ENCODE measurements at places on chromosomes 16 and 17.
A peak's percentile ranks its signal among the peaks of the same experiment; 100 is the strongest.

- DNase-seq, result no peak
Measured at GRCh38 chr17:77641718-77642117, 316.8 kb upstream of the TNRC6C start.

DNA sequence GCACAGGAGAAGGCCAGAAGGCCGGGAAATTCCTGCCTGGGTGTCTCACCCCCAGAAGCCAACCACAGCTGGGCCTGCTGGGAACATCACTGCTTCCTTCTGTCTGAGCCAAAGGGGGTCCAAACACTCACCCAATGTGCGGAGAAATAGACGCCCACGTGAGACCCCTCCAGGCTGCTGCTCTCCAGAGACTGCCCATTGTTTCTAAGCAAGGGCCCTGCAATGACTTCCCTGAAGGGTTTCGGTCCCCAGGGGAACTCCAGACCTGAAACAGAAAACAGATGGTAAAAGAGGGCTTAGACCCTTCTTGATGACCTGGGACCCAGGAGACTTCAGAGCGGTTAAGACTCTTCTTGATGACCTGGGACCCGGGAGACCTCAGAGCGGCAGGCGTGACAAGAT is 41.3 kb downstream of the MRM3 start:
- peak; percentile 49 for DNase-seq

- DNase-seq, result no peak
Measured at GRCh38 chr17:31579265-31579664, 187.8 kb downstream of the RAB11FIP4 start.

DNA sequence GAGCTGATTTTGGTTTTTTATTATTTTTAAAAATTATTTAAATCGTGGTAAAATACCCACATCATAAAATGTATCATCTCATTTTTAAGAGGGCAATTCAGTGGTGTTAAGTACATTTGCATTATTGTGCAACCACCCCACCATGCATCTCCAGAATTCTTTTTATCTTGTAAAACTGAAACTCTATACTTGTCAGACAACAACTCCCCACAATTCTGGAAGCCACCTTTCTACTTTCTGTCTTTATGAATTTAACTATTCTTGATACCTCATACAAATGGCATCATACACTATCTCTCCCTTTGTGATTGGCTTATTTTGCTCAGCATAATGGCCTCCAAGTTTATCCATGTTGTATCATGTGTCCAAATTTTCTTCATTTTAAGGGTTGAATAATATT is 97.9 kb downstream of the HS3ST3B1 start:
- no peak for DNase-seq

DNA sequence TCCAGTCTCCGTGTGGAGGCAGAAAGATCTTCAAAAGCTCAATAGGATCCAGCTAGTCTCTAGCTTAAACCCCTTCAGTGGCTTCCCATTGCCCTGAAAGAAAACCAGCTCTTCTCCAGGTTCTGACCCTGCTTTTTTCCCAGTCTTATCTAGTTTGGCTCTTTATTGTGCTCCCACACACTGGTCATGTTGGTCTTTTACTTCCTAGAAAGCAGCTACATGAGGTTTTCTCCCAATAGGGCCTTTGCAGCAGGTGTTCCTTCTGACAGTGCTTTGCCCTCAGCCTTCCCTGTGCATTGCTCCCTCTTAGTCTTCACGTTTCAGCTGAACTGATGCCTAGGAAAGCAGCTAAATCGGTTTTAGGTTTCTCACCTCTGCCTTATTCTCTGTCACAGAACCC is 21.7 kb upstream of the ABCA3 start:
- DNase-seq, result no peak

GRCh38 chr17:71866095-71866494 is 254.7 kb upstream of the SOX9 start:
- no peak for DNase-seq

GRCh38 chr17:21368545-21369246 is 7.5 kb upstream of the KCNJ12 start:
- no peak for DNase-seq

DNA sequence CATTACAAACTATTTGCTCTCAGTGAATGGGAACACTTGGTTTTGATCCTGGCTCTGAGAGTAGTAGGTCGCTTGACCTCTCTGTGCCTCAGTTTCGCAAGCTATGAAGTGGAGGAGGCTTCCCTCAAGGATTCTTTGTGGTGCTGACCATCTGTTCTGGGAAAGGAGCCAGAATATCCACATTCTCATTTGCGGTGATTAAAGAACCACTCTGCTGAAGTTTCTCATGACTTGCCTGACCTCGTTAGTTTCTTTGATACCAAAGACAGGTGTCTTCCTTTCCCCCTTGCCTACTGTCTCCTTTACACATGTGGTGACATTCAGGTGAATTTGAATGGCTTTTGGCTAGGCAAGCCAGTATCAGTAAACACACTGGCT is 116.0 kb downstream of the SNX29 start:
- DNase-seq, result no peak

DNA sequence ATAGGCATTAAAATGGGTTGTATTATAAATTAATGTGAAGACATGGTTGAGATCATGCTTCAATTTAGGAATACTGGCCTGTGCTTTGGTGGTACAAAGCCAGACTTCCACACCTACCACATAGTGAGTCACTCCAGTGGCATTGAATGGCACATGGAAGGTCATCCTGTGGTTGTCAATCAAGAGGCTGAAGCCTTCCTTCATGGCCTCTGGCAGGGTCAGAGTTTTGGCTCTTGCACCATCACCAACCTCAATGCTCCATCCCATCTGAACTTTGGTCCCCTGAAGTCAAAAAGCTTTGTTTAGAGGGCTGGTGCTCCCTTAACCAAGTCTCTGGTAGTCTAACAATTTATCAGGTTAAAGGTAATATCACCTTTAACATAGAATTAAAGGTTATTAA is 6.1 kb downstream of the ZP2 start:
- DNase-seq, result no peak

DNA sequence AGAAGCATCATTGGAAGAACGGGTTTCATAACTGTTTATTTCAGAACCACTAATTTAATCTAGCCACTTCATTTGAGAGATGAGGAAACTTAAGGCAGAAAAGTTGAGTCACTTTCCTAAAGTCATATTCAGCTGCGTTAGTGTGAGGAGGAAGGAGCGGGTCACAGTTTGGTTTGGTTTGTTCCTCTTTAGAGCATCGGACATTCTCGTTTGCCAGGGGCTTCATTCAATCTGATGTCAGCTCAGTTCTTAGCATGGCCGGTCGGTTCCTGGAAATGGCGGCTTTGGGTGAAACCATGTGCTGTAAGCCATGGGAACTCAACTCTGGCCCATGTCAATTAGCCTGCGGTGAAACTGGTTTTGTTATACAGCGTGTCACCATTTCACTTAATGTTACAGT is 186.5 kb downstream of the LGALS9B start:
- no peak for DNase-seq

DNA sequence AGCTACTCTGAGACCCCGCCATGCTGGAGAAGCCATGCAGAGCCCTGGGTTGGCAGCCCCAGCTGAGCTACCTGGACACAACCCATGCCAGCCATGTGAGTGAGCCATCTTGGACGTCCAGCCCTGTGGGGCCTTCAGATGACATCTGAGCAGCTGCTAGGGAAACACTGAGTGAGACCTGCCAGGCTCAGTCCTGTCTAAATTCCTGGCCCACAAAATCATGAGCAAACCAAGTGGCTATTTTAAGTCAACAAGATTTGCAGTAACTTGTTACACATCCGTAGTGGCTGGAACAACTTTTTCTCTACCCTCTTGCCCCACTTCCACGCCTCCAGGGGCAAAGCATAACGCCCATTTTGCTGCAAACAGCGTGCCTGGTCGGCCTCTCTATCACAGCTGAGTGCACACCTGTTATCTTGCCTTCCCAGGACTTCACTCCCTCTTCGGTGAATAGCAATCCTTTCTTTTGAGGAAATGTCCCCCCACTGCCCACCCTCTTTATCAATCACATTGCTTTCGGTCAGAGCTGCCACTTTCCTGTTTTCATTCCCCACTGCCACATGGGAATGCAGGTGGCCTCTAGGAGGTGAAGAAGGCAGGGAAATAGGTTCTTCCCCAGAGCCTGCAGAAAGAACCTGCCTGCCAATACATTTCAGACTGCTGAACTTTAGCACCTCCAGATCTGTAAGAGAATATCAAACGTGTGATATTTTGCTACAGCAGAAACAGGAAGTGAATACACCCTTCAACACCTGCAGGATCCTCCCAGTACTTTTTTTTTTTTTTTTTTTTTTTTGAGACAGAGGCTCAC is 7.4 kb upstream of the SCIMP start:
- no peak for DNase-seq

GRCh38 chr17:34683390-34683789 is 104.0 kb downstream of the TMEM132E start:
- DNase-seq, result no peak
